ENCODE measurements at places on chromosomes 5 and 9. TPM values are rescaled to one million over a fixed set of nuclear protein-coding genes. Genes with fewer than 3 reads are reported as not detected.

Gene MEIKIN
- total RNA-seq: not detected

Gene PTPRD
- not detected for total RNA-seq

Gene SLC6A3
- 0.08 TPM for total RNA-seq

Gene ADAMTS6
- total RNA-seq: 2.8 TPM

- no peak overlapping the region for H3K4me3 ChIP-seq
- H3K27me3 ChIP-seq: no peaks in the 10 kb centered on the region
- H3K4me1 ChIP-seq: peaks cover 16% of the 10 kb centered on the region
- H3K36me3 ChIP-seq: peaks cover 9% of the 10 kb centered on the region
- DNase-seq: no peak
These were observed 89.5 kb downstream of the TLE4 start for GRCh38 chr9:79661279-79661678.

- no peaks in the 10 kb centered on the region for H3K4me1 ChIP-seq
- H3K27me3 ChIP-seq: no peaks in the 10 kb centered on the region
- H3K4me3 ChIP-seq: no peak overlapping the region
- no peaks in the 10 kb centered on the region for H3K36me3 ChIP-seq
- no peak overlapping the region for H3K27ac ChIP-seq
These were observed 6.1 kb upstream of the PTGS1 start for GRCh38 chr9:122364783-122365150.

- H3K27ac ChIP-seq: no peak overlapping the region
- no peak overlapping the region for H3K4me3 ChIP-seq
- H3K4me1 ChIP-seq: peaks cover 2% of the 10 kb centered on the region
These were observed 261.2 kb downstream of the SAXO1 start for GRCh38 chr9:18771763-18772162.

- no peak overlapping the region for H3K27ac ChIP-seq
- DNase-seq: no peak
- H3K4me1 ChIP-seq: no peaks in the 10 kb centered on the region
These were observed 92.2 kb upstream of the TRPM3 start for GRCh38 chr9:71213633-71214032.

Measured in activated CD4-positive, alpha-beta T cell treated with anti-CD3 and anti-CD28 coated beads, Interleukin-2, amount 10 ng/mL, durations not matched to agents 7 days and 5 days (primary cell).